ENCODE measurements at places on chromosomes 2 and 18. TPM values are rescaled to one million over a fixed set of nuclear protein-coding genes. Genes with fewer than 3 reads are reported as not detected.

- DNase-seq: no peak
- no peaks in the 10 kb centered on the region for H3K36me3 ChIP-seq
- no peak overlapping the region for H3K27ac ChIP-seq
- no peak overlapping the region for H3K4me3 ChIP-seq
- H3K27me3 ChIP-seq: no peaks in the 10 kb centered on the region
Observed at GRCh38 chr2:20514596-20515269, 67.9 kb downstream of the RHOB start.

- no peak for DNase-seq
- no peak overlapping the region for H3K27ac ChIP-seq
- H3K36me3 ChIP-seq: peaks cover 10% of the 10 kb centered on the region
- no peak overlapping the region for H3K4me3 ChIP-seq
- no peaks in the 10 kb centered on the region for H3K27me3 ChIP-seq
- peaks cover 37% of the 10 kb centered on the region for H3K4me1 ChIP-seq
Observed at GRCh38 chr2:168559187-168559586, 103.1 kb downstream of the CERS6 start.

DNA sequence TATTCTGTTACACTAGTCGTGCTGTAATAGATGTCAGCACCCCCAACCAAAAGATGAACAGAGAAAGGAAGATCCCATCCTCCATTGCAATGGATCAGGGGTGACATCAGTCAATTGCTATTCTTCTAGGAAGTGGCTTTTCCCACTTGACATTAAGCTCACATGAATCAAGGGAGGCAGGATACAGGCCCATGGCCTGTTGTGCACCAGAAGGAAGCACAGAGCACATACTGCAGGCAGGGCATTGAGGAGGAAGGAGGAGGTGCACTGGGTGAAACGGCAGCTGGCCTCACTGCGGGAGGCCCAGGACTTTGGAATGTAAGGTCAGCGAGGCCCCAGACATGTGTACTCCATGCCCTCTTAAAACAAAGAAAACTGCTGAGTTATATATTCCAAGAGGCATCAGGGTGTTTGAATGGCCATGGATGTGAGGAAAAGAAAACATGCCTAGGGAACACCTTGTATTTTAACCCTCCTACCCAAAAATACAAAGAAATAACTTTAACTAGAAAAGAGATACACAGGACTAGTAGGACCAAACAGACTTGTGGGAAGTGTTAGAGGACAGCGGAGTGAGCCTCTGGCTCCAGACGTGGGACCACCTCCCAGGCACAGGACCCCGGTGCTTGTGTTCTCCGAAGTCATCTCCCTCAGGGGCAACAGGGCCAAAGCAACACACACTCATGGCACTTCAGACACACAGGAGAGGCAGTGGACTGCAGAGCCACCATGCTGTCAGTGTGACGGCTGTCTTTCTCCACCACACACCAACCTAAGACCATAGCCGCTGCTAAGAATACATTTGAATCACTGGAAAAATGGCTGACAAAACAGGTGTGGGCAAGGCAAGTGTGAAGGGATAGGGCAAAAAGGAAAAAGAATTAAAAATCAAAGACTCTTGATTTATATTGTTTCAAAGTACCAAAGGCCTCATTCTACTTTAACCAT is 51.4 kb upstream of the RIOK3 start:
- H3K36me3 ChIP-seq: no peaks in the 10 kb centered on the region
- H3K4me1 ChIP-seq: peaks cover 6% of the 10 kb centered on the region
- DNase-seq: no peak
- no peak overlapping the region for H3K4me3 ChIP-seq
- H3K27me3 ChIP-seq: no peaks in the 10 kb centered on the region

- peak within 1 kb of the TSS; percentile 73 for H3K27ac ChIP-seq
- peaks cover 13% of the 10 kb centered on the region for H3K4me1 ChIP-seq
- H3K36me3 ChIP-seq: peaks cover 4% of the 10 kb centered on the region
- no peaks in the 10 kb centered on the region for H3K27me3 ChIP-seq
Observed at GRCh38 chr2:201182650-201183364, at the start of gene CASP10. Gene CASP10, plus strand, starts transcription at chr2:201183141. Its CDS starts 2,637 bp downstream, at chr2:201185778.

GRCh38 chr2:16326711-16327300 is 338.8 kb downstream of the CYRIA start:
- H3K27ac ChIP-seq: no peak overlapping the region
- H3K4me1 ChIP-seq: peaks cover 3% of the 10 kb centered on the region
- no peak for DNase-seq
- no peak overlapping the region for H3K4me3 ChIP-seq

GRCh38 chr2:143347271-143347695 is 218.1 kb downstream of the ARHGAP15 start:
- no peak overlapping the region for H3K4me3 ChIP-seq
- no peaks in the 10 kb centered on the region for H3K27me3 ChIP-seq
- no peak overlapping the region for H3K27ac ChIP-seq
- DNase-seq: no peak

DNA sequence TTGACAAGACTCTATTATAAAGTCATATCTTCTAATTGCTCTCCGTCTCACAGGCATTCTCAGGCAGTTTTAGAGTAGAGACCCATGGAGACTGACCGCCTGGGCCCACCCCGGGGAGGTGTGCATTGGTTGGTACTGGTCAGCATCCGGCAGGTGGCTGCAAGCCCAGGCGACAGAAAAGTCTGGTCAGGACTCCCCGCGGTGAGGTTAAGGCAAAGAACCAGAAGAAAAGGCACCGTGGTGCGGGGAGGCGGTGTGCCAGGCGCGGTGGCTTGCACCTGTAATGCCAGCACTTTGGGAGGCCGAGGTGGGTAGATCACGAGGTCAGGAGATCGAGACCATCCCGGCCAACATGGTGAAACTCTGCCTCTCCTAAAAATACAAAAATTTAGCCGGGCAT is 32.5 kb downstream of the AMER3 start:
- peaks cover 25% of the 10 kb centered on the region for H3K27me3 ChIP-seq
- H3K4me1 ChIP-seq: no peaks in the 10 kb centered on the region

- H3K4me1 ChIP-seq: peaks cover 17% of the 10 kb centered on the region
- no peak overlapping the region for H3K27ac ChIP-seq
- no peaks in the 10 kb centered on the region for H3K27me3 ChIP-seq
- DNase-seq: no peak
- no peaks in the 10 kb centered on the region for H3K36me3 ChIP-seq
Observed at GRCh38 chr2:121838551-121838950, 83.1 kb downstream of the TSN start.

GRCh38 chr2:62071126-62071598 is 124.8 kb upstream of the B3GNT2 start:
- H3K36me3 ChIP-seq: peaks cover 9% of the 10 kb centered on the region
- no peak overlapping the region for H3K27ac ChIP-seq
- no peaks in the 10 kb centered on the region for H3K4me1 ChIP-seq
- no peaks in the 10 kb centered on the region for H3K27me3 ChIP-seq

DNA sequence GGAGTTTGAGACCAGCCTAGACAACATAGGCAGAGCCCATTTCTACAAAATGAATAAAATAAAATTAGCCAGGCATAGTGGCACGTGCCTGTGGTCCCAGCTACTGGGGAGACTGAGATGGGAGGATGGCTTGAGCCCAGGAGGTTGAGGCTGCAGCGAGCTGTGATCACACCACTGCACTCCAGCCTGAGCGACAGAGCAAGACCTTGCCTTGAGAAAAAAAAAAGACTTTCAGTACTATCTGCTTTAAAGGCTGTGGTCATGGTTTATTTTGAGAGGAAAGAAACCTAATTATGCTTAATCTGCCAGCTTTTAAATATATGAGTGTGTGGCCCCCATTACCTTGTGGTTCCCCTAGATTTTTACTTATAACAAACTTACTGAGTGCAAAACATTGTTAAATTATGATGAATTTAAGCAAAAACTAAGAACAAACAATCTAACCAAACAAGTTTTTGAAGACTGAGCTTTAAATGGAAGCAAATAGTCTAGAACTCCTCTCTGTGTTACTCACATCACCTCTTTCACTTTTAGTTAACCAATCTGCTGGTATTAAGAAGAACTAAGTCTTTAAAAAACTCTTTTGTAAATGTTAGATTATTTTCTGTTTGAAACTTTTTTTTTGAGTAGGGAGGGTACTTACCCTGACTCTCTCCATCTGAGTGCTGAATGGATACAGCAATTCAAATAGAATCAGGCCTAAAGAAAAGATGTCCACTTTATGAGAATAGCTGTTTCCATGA is 65.4 kb downstream of the EIF2AK3 start:
- H3K27ac ChIP-seq: no peak overlapping the region
- peaks cover 53% of the 10 kb centered on the region for H3K36me3 ChIP-seq
- no peaks in the 10 kb centered on the region for H3K27me3 ChIP-seq
- H3K4me3 ChIP-seq: no peak overlapping the region
- no peaks in the 10 kb centered on the region for H3K4me1 ChIP-seq
- no peak for DNase-seq

DNA sequence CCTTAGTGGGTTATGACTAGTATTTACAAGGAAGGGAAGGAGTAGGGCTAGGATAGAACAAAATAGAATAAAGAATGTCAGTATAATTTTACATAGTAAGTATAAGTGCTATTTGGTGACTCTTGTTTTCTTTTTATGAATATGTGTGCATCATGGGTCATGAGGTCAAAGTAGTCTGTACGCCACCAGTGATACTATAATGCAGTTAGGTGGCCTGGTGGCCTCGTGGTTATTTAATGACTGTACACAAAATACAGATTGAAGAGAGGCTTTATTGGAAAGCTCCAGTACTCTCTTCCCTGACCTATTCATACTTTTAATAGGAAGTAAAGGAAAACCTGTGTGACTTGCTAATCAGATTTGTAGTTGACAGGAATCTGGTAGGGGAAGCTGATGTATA is 27.3 kb downstream of the CAB39 start:
- peaks cover 48% of the 10 kb centered on the region for H3K4me1 ChIP-seq
- H3K4me3 ChIP-seq: no peak overlapping the region
- H3K27me3 ChIP-seq: no peaks in the 10 kb centered on the region
- H3K36me3 ChIP-seq: peaks cover 4% of the 10 kb centered on the region
- DNase-seq: no peak
- H3K27ac ChIP-seq: no peak overlapping the region

- no peak overlapping the region for H3K4me3 ChIP-seq
- H3K4me1 ChIP-seq: no peaks in the 10 kb centered on the region
- H3K27me3 ChIP-seq: no peaks in the 10 kb centered on the region
- DNase-seq: no peak
Observed at GRCh38 chr2:2748399-2749205, 417.5 kb upstream of the MYT1L start.

- no peak for DNase-seq
- H3K27ac ChIP-seq: no peak overlapping the region
- peaks cover 6% of the 10 kb centered on the region for H3K36me3 ChIP-seq
- peaks cover 6% of the 10 kb centered on the region for H3K27me3 ChIP-seq
- no peaks in the 10 kb centered on the region for H3K4me1 ChIP-seq
Observed at GRCh38 chr2:148914463-148914862, 39.4 kb downstream of the KIF5C start.

DNA sequence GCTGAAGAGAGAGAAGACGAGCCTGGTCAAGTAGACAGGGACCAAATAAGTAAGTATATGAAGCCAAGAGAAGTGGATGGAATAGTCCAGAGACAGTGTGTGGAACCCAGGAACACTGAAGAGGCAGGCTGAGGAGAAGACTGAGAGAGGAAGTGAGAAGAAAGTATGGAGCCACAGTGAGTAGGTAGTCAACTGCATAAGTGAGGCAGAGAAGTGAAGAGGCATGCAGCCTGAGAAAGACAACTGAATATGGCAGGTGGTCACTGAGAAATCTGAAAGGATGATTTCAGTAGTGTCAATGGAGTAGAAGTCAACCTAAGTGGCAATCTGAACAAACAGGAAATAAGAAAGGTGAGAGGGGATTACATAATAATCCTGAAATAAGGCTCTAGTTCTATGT is 55.4 kb downstream of the CWC22 start:
- H3K27ac ChIP-seq: no peak overlapping the region
- DNase-seq: no peak
- no peaks in the 10 kb centered on the region for H3K4me1 ChIP-seq
- H3K36me3 ChIP-seq: peaks cover 82% of the 10 kb centered on the region
- no peak overlapping the region for H3K4me3 ChIP-seq

DNA sequence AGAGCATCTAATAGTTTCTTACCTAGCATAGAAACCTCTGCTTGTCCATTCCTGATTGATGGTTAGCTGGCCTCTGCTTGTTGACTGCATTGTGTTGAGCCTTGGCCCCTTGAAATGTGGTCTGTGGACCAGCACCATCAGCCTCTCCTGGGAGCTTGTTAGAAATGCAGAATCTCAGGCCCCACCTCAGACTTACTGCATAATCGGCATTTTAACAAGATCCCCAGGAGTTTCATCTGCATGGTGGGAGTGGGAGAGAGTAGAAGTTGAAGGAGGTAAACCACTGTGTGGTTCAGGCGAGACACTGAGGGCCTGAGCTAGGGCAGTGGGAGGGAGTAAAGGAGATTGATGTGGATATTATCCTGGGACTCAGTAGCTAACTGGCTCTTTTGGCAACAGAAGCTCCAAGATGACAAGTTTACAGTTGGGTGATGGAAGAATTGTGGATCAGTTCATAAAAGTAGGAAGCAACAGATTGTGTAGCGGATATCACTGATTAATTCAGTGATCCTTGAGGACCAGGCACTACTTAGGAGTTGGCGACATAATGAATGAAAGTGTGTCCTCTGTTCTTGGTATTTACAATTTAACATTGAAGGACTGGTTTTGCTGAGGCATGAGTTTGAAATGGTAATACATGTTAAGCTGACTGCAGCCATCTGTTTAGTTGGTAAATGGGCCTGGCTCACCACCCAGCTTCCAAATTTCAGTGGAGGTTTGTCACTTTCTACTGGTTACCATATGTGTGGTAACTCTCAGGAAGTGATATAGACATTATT is 20.9 kb downstream of the PHLPP1 start:
- no peaks in the 10 kb centered on the region for H3K27me3 ChIP-seq
- peaks cover 31% of the 10 kb centered on the region for H3K4me1 ChIP-seq
- no peak overlapping the region for H3K4me3 ChIP-seq
- no peak for DNase-seq
- H3K27ac ChIP-seq: no peak overlapping the region

GRCh38 chr2:221817052-221817451 is 244.9 kb upstream of the EPHA4 start:
- H3K27ac ChIP-seq: no peak overlapping the region
- no peaks in the 10 kb centered on the region for H3K4me1 ChIP-seq
- H3K4me3 ChIP-seq: no peak overlapping the region
- peaks cover 24% of the 10 kb centered on the region for H3K27me3 ChIP-seq
- DNase-seq: no peak

- no peak overlapping the region for H3K27ac ChIP-seq
- DNase-seq: no peak
- peaks cover 10% of the 10 kb centered on the region for H3K27me3 ChIP-seq
- no peak overlapping the region for H3K4me3 ChIP-seq
Observed at GRCh38 chr18:32552421-32553030, 81.8 kb upstream of the GAREM1 start.

DNA sequence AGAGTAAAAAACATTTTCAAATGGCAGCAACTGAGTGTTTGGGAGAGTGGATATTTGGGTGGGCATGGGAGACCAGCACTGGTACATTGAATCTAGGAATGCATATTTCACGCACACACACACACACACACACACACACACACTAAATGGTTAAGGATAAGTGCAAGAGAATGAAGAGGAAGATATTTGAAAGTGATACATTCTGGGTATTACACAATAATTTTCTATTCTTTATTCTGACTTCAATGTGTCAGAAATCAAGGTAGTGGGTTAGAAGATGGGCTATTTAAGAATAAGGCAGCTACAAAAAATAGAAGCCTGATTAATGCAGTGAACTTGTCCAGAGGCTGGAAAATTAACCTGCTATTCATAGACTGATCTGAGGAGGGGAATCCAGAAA is 577.0 kb downstream of the TMEM182 start:
- no peak for DNase-seq
- no peak overlapping the region for H3K4me3 ChIP-seq
- no peak overlapping the region for H3K27ac ChIP-seq
- H3K4me1 ChIP-seq: no peaks in the 10 kb centered on the region

TTC32 gene
- 4.9 TPM for total RNA-seq

ACVR2A gene
- 11.1 TPM for total RNA-seq

REG3G gene
- total RNA-seq: not detected

Data from left ventricle myocardium inferior (tissue), 1 donor.